ENCODE measurements at places on chromosomes 11 and 22. TPM values are rescaled to one million over a fixed set of nuclear protein-coding genes. Genes with fewer than 3 reads are reported as not detected.

DNA sequence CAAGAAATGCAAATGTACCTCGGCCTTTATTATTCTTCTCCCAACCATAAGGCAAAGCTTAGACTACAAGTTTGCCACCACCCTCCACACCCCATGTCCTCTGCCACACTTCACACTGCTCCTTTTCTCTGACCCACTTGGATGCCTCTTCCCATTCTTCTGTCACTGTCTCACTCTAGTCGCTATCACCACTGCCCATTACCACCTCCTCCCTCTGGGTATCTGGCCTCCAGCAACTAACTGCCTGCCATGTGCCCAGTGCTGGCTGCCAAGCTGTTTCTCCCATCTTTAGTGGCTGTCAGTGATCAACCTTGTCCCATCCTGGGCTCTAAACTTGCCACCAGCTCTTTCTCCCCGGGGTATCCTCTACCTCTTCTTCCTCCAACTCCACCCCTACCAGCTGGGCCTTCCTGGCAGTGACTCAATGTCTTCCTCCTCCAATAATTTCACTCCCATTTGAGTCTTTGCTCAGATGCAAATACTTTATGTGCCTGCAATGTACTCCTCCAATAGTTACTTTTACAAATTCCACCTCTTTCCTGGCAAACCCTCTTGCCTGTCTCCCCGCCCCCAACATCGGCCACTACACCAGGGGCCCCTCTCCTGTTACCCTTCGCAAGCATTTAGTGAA is 20.1 kb upstream of the KDM2A start:
- no peaks in the 10 kb centered on the region for H3K27me3 ChIP-seq
- H3K4me3 ChIP-seq = no peak overlapping the region
- H3K27ac ChIP-seq = no peak overlapping the region
- no peaks in the 10 kb centered on the region for H3K4me1 ChIP-seq

SDHAF2 gene
- total RNA-seq = 37.1 TPM

OR51B4 gene
- total RNA-seq = not detected

CDC42EP1 gene
- total RNA-seq = 56.3 TPM

DNA sequence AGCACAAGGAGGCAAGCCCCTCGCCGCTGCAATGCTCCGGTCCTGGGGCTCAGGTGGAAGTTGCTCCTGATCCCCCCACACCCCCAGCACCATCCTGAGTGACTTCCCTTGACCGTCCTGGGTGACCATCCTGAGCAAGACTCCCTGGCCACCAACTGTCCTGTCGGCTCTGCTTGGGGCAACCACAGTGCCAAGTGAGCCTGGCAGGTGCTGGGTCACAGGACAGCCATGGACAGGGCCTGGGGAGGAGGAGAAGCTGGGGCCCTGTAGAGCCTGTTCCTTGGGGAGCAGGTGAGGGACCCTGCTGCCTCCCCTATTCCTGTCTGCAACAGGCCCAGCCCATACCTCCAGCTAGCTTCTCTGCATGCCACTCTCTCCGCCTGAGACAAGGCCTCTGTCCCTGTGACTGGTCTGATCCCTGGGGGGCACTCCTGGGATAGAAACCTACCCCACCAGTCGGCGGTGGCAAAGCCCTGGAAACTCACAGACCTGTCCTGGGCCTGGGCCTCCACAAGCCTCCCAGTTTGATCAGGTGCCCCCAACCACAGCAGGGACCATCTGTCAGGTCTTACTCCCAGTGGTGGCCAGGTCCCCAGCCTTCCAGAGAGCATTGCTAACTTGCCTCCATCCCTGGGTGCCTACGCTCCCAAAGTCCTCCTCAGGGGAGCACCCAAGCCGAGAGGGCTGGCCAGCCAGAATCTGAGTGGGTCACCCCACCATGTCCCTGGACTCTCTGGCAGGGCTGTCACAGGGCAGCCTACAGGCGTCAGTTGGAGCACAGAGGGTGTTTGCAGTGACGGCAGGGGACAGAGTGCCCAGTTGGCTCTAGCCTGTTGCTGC is 68.7 kb upstream of the WNT7B start:
- H3K36me3 ChIP-seq = no peaks in the 10 kb centered on the region
- peak overlapping the region; percentile 99 for H3K27ac ChIP-seq
- H3K27me3 ChIP-seq = no peaks in the 10 kb centered on the region
- no peak for DNase-seq
- peaks cover 94% of the 10 kb centered on the region for H3K4me1 ChIP-seq

GRCh38 chr22:41544671-41545476 is 604 bp upstream of the POLR3H start:
- peak overlapping the region; percentile 93 for H3K27ac ChIP-seq
- peak overlapping the region; percentile 95 for H3K4me3 ChIP-seq
- peaks cover 25% of the 10 kb centered on the region for H3K4me1 ChIP-seq
- DNase-seq = no peak
- no peaks in the 10 kb centered on the region for H3K36me3 ChIP-seq

GRCh38 chr11:64549969-64550368 is 41.1 kb upstream of the SLC22A12 start:
- H3K27ac ChIP-seq = no peak overlapping the region
- no peaks in the 10 kb centered on the region for H3K27me3 ChIP-seq
- no peak overlapping the region for H3K4me3 ChIP-seq
- peaks cover 17% of the 10 kb centered on the region for H3K4me1 ChIP-seq

GRCh38 chr11:91382946-91383345 is 841.7 kb upstream of the FAT3 start:
- no peak overlapping the region for H3K4me3 ChIP-seq
- H3K4me1 ChIP-seq = no peaks in the 10 kb centered on the region
- no peaks in the 10 kb centered on the region for H3K27me3 ChIP-seq
- H3K36me3 ChIP-seq = no peaks in the 10 kb centered on the region
- no peak for DNase-seq

- H3K27me3 ChIP-seq = no peaks in the 10 kb centered on the region
- H3K36me3 ChIP-seq = no peaks in the 10 kb centered on the region
- peak; percentile 10 for DNase-seq
- H3K4me3 ChIP-seq = peak within 1 kb of the TSS; percentile 60
- peak within 1 kb of the TSS; percentile 9 for H3K27ac ChIP-seq
- no peaks in the 10 kb centered on the region for H3K4me1 ChIP-seq
Observed at GRCh38 chr11:85685820-85686459, at the start of gene CCDC89. CCDC89 (minus strand) TSS chr11:85686195; CDS start chr11:85686130, 65 bp downstream.

DNA sequence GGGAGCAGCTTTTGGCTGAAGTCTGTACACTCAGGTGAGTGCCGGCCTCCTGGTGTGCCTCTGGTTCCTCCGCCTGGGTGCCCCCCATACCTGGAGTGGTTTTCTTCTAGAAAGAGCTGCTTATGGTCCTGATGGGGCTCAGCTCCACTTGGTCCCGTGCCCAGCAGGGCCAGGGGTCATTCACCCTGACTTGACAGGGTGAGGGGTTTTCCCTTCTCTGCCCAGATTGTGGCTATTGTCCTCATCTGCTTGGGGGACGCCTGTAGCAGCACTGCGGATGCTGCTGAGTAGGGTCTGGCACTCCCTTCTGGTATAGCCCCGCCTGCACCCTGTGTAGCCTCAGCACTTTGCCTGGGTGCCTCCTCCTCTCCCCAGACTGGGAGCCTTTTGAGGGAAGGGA is 8.2 kb downstream of the OMP start:
- H3K4me3 ChIP-seq = no peak overlapping the region
- H3K27me3 ChIP-seq = no peaks in the 10 kb centered on the region
- H3K27ac ChIP-seq = no peak overlapping the region
- H3K4me1 ChIP-seq = peaks cover 19% of the 10 kb centered on the region

UBASH3B gene
- 4.1 TPM for total RNA-seq

All from esophagus squamous epithelium (tissue), 5 donors.